Activated T-helper 1 cell treated with Interleukin-2 at 50 U/mL for 16 hours (primary cell): ENCODE measurements at places on chromosomes 1 and 21.

- DNase-seq: no peak
Measured at GRCh38 chr1:87231703-87232367, 96.8 kb upstream of the LMO4 start.

DNA sequence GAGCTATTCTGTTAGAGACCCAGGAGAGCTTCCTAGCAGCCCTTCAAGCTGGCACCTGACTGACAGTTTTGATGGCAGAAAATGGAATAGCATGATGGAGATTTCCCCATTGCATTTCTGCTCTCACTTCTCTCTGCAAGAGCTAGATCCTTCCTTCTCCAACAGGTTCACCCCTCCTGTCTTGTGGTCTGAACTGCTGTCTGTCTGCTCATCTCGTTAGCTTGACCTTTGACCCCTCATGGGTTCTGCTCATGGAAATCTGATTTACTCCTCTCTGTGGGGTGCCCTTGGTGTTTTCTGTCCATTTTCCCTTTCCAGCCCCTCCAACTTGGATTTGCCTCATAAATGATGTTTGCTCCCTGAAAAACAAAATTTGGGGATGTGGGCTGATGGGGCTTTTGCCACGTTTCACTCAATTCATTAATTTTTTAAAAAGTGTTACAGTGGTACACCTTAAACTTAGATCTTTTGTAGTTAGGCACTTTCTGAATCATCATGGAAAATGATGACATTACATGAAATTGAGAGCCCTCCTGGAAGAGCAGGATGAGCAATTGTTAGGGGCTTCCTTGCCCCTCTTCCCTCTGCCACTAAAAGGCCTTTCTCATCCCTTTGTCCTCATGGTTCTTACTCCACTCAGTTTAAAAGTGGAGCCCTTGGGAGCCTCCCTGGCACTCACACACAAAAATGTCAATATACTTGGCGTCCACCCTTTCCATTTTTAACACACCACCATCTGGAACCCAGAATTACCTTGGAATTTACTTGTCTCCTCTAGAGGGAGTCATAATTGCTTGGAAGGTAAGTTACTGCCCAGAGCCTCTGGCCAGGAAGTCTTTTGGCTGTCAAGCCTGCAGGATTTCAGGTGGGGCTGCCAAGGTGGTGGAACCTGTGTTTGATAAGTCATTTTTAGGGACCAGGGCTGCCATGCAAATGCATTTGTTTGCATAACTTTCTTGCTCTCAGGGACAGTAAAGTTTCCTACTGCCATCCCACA is 31.9 kb upstream of the IL19 start:
- no peak for DNase-seq

GRCh38 chr1:14338509-14338908 is 260.0 kb upstream of the KAZN start:
- no peak for DNase-seq

DNA sequence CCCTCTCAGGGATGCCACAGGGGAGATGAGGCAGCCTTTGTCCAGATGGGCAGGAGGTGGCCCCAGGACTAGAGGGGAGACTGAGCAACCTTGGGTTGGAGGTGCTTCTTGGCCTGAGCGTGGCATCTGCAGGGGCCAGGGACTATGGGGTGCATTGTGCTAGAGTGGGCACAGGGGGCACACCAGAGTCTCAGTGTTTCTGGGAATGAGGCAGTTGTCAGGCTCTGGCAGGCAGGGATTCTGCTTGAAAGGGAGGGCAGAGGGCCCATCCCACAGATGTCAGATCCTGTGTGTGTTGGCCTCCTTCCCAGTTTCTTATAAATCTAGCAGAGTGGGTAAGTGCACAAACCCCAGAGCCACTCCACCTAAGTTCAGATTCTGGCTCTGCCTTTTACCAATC is 13.7 kb downstream of the LGR6 start:
- DNase-seq: no peak

DNA sequence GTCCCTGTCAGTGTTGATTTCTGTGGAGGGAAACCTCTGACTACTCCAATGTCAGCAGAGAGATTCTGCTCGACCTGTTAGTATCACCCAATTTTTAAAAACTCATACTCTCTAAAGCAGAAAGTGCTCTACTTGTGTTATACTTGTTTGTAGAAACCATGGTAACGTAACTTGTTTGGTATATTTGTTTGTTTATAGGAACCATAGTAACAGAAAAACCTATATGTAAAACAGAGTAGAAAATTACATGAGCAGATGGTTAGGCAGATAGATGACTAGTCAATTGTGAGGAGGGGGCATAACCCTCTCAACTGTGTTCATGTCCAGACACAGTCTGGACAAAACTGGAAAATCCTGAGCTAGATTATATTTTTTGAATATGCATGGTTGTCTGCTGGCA is 6.7 kb downstream of the TRIM45 start:
- no peak for DNase-seq

DNA sequence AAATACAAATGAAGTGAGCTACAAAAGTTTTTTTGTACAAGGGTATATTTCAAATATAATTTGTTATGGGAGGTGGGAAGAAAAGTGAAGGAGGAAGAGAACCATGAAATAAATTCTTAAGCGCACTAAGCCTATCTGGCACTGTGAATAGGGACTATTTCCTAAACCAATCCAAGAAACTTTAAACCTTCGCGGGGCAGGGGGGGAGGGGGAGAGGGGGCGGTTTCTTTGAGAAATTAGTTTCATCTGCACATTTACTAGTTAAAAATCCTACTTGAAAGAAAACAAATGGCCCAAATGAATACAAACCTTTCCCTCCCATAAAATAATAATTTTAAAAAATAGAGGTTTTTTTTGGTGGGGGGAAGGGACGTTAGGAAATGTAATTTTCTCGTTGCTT is 364 bp downstream of the GOLPH3L start:
- DNase-seq: no peak

DNA sequence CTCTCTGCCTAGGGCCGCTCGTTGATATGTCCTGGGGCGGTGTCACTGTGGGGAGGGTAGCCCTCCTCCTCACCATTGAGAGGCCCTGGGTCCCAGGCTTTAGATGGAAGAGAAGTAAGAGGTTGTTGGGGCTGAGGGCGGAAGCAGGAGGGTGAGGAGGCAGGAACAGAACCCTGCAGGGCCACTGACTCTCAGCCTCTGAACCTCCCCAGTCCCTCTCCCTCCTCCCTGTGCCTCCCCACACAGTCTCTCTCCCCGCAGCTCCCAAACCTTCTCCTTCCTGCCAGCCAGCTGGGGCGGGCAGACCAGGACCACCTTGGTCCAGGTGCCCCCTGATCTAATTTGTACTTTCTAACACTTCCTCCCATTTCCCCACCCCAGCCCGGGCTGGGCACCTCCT is 14.3 kb upstream of the FAM131C start:
- no peak for DNase-seq

DNA sequence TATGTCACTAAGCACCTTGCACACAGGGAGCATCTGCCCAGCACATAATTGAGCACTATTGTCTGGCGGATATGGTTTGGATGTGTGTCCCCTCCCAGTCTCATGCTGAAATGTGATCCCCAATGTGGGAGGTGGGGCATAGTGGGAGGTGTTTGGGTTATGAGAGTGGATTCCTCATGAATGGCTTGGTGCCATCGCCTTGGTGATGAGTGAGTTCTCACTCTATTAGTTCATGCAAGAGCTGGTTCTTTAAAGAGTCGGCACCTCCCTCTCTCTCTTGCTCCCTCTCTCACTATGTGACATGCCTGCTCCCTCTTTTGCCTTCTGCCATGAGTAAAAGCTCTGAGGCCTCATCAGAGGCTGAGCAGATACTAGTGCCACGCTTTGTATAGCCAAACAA is 9.5 kb downstream of the CTSK start:
- no peak for DNase-seq

GRCh38 chr1:204089044-204089751 is 16.3 kb downstream of the SOX13 start:
- no peak for DNase-seq

DNA sequence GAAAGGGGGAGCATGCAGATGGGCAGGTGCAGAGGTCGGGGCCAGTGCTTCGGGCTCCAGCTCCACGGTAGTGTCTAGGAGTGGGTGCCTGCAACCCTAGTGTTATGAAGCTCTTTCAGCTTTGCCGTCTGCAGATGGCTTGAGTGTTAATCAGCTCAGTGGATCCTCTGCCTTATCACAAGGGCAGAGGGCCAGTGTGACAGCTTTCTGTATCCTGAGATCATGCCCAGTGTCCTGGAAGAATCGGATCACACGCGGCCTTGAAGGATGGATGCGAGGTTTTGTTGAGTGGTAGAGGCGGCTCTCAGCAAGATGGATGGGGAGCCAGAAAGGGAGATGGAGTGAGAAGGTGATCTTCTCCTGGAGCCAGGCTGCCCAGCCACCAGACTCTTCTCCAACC is 25.5 kb upstream of the C1orf146 start:
- no peak for DNase-seq

DNA sequence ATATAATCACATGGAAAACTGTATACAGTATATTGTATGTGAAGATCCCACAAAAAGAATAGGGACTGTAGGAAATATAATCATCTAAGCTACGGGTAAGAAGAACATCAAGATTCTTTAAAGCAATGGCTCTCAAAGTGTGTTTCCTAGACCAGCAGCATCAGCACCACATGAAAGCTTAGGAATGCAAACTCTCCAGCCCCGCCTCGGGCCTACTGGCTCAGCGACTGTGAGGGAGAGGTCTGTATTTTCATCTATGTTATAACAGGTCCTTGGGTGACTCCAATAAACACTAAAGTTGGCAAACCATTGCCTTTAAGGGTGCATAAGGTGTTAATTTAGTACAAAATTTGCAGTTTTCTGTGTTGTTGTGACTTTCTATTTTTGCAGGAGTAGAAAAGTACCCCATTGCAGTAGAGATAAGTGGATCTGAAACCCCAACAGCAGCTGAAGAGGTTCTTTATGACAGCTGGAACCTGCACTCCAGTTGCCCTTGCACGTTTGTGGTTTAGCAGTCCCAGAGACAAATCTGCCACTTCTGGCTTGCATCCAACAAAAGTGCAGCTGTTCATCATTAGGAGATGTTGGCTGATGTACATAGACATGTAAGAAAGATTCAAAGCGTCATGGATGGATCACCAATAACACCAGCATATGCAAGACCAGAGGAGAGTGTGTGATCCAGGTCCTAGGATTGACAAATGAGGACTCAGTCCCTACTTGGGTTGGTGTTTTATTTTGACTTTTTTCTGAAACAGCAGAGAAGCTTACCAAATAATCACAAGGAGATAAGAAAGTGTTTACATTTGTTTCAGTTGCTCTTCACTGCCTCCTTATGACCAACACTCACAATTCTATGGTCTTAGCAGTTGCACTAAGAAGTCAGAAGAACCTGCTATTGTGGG is 15.9 kb upstream of the IFNAR1 start:
- DNase-seq: no peak

DNA sequence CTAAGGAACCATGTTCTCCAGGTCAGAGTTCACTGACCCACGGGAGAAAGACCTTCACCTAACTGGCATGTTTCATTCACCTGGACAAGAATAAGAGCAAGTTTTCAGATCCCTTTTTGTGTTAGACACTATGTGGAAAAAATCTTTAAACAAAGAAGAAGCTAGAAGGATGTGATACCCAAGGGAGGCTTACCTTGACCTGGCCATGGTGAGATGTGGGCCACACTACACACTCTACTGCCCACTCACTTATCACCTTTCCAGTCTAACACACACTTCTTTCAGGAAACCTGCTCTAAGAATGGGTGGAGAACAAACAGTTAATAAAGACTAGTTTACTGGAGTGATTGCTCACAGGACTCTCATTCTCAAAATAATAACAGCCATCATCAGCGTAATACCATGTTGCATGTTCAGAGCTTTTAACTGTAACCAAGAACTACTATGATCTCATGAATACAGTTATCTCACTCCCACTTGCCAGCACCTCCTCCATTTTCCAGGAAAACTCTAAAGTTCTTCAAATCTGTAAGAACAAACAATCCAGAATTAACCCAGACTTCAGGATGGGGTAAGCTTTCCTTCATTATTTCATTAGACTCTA is 1.4 kb downstream of the RGS8 start:
- no peak for DNase-seq

GRCh38 chr1:29390075-29390474 is 153.8 kb downstream of the PTPRU start:
- no peak for DNase-seq

DNA sequence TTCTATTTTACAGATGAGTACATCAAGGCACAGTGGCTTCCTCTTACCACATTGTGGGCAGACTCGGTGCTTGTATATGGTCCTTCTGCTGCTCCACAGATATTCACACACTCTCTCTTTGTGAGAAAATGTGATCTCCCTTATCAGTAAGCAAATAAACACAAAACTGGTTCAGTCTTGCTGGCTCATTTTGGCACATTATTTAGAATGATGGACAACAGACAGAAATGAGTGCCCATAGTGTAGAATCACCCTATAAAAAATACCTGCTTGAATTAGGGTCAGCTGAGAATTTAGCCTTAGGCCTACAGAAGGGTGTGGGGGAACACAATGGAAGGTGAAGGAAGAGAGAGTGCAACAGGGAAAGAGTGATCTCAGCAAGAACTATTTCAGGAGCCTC is 423.1 kb downstream of the HLX start:
- no peak for DNase-seq
